Liver (tissue), 10 donors: ENCODE measurements at places on chromosomes 3 and 15.

GRCh38 chr15:68528626-68529290 is 50.0 kb upstream of the CORO2B start:
- DNase-seq, result no peak

DNA sequence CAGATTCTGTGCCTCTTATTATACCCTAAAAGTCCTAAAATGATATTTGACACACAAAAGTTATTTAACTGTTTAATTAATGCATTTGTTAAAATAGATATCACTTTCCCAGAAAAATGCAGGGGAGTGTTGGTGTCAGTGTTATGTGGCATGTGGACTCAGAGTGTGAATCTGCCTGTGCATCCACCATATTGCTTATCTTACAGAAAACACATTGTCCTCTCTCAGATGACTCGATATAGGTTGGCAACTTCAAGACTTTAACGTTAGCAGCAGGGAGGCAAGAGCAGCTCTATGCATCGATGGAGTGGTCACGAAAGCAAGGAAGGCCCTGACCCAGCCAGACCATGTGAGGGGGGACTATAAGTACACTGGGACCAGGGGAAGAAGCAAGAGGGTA is 165.4 kb upstream of the DCBLD2 start:
- DNase-seq, result no peak

DNA sequence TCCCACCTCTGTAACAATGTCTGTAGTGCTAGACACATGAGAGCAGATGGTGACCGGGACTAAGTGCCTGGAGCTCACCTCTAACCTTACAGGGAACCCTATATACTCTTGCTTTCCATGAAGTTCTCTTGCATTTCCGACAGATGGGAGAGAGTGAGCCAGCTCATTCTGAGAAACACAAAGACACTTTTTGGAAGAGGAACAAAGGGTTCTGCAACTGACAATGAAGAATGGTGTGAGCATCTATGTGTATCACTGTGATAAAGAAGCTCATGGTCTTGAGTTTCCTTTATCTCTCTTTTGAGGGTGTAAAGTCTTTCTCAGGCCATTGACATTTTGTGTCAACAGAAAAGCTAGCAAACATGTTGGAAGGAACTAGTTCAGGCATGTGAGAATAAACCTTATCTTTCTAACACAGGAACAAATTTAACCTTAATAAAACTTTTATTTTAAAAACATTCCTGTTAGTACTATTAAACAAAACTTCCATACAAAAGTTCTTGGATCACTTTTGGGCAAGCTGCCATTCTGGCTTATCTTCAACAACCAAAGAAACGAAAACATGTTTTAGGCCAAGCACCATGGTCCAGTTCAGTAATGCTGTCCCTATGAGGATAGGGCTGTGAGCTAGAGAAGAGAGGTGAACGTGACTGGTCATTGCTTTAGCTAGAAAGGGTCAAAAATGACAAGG is 142.7 kb downstream of the THRB start:
- DNase-seq, result no peak

- no peak for DNase-seq
Measured at GRCh38 chr3:109385442-109386318, 48.3 kb upstream of the DPPA4 start.

GRCh38 chr3:114213627-114214541 is 23.5 kb downstream of the ZNF80 start:
- DNase-seq, result no peak

DNA sequence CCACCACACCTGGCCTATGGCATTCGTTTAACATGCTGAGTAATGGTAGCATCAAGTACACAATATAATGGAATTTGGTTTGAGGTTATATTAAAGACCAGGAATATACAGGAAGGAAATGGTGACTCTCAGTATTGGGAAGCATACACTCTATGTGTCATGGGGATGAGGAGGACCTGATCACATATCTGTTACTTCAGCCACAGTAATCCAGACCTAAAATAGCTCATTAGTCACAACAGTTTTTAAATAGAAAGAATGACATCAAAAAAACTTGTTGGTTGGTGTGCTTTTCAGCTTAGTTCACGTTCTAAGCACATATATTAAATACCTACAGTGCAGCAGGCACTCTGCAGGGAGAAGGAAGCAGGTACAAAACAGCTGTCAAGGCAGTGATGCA is 52.5 kb upstream of the ATP2C1 start:
- DNase-seq, result no peak

GRCh38 chr3:184864000-184864399 is 52.0 kb downstream of the VPS8 start:
- no peak for DNase-seq

- DNase-seq, result no peak
Measured at GRCh38 chr3:128400671-128401070, 66.0 kb downstream of the DNAJB8 start.

DNA sequence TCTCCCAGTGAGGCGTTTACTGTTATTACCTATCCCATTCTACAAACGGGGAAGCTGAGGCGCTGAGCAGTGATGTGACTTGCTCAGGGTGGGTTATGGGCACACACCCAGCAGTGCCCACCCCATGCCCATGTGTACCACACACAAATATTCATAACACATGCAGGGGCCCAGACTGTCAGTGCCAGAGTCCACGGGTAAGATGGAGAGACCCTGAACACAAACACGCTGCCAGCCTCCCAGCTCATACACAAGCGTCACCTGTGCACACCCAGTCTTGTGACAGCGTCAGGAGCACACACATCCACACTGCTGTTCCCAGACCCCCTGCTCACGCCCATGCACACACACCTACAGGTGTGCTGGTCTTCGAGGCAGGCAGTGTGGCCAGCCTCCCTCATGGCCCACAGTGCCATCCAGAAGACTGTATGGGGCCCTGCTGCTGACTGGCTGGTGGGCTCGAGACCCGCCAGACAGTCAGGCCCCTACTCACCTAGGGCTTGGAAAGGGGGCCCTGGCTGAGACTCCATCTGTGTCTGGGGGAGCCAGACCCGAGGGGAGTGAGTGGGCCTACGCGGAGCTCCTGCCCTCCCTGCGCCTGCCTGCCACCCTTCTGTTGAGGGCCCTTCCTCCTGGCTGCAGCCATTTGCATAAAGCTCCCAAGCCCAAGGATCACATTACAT is 39.4 kb downstream of the DNAJB8 start:
- no peak for DNase-seq

- DNase-seq, result no peak
Measured at GRCh38 chr3:18751514-18751913, 326.4 kb upstream of the SATB1 start.

- peak; percentile 31 for DNase-seq
Measured at GRCh38 chr3:52782412-52783210, 5.2 kb downstream of the ITIH1 start.

DNA sequence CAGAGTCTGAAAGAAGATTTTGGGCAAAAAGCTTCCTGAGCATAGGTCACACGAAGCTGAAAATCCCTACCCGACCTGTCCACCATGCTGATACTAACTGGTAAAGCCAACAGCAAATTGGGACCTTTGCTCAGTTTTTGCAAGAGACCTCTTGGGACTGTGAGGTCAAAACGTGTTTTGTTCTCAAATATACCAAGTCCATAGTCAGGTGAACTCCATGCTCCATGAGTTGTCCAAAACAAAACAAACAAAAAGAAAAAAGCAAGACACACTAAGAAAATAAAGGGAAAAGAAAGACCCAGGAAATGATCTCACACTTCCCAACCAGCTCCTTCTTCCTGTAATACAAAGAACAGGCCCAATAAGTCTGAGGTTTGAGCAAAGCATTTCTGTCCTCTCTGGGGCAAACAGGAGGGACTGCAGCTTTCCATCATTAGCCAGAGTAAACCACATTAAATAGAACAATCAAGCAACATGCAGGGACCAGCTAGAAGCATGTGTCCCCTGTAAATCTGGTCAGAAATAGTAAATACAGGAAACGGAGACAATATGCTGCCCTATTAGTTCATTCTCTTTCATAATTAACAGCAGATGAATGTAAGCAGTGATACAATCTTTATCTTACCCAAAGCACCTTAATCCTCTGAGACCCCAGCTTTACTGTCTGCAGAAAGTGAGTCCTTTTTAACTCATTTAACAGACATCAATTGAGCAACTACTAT is 125.0 kb upstream of the LIPC start:
- DNase-seq, result no peak

- DNase-seq, result no peak
Measured at GRCh38 chr15:80265021-80265420, 13.0 kb upstream of the CTXND1 start.

GRCh38 chr15:67521783-67522568 is 1.0 kb downstream of the C15orf61 start:
- DNase-seq, result no peak

GRCh38 chr3:121914081-121914998 is 20.1 kb downstream of the SLC15A2 start:
- no peak for DNase-seq

- DNase-seq, result no peak
Measured at GRCh38 chr15:50065279-50065678, 53.8 kb downstream of the ATP8B4 start.

DNA sequence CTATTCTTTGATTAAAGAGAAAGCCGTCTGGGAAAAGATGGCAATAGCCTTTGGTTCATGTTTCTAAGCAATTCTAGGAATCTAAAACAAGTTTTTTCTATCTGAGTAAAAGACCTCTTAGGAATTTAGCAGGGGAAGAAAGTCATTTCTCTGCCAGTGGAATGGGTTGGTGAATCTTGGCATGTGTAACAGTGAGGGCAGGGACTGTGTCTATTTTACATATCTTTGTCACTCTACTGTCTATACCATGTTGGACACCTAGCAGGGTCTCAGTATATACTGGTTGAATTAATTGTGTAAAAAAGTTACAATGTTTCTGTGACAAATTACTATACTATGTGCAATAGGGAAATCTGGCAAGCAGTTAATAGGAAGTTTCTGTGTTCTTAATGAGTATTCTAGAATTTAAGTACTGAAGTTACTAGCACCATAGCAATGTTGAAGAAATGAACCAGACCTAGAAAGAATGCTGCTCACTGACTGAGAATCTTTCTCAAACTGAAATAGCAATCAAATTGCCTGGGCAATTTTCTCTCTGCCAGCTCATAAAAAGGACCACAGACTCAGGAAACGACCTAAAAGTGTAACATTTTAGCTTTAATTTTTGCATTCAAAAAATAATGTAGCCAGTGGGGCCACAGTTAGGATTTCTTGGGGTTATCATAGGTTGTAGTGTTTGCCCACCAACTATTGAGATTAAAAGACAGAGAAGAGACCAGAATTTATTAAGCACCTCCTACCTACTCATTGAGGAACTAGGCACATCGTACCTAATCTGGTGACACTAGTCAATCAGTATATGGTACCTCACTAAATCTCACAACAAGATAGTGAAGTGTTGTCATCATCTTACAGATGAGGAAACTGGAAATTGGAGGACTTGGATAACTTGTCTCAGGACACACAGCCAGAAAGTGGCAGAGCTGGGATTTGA is 56.2 kb upstream of the LEKR1 start:
- DNase-seq, result no peak

DNA sequence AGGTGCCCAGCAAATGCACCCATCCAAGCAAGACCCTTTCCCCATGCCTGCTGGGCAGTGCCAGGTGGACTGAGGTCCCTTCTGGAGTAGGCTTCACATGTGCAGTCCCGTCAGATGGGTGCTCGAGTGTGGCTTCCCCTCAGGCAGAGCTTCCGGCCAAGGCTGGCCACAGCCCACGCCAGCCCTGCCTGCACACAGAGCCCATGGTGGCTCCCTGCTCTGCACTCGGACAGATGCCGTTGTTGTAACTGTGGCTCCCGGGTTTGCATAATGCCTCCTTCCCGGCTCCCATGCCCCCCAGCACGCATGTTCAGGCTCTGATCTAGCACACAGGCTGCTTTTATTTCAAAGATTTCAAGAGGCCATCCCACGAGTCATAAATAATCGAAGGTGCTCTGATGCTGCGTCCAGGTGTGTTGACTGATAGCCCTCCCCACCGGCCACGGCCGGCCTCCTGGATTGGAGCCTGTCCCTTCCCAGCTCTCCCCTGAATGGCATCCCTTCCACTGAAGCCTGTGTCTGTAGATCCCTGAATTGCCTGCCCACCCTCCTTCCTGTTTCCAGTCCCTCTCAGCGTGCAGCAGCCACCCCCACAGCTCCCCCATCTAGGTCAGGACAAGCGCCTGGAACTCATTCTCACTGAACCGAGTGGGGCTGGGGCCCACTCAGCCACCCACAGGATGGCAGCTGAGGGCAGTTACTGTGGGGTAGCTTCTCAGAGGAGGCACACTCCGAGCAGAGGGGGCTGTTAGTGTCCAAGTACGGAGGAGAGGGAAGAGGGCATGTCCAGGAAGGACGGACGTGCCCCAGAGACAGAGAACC is 100.0 kb upstream of the LINGO1 start:
- no peak for DNase-seq

GRCh38 chr3:102161384-102162006 is 273.3 kb upstream of the ZPLD1 start:
- no peak for DNase-seq

GRCh38 chr15:63411866-63412265 is 30.2 kb upstream of the CA12 start:
- no peak for DNase-seq

- no peak for DNase-seq
Measured at GRCh38 chr15:29924750-29925149, 102.5 kb upstream of the TJP1 start.

DNA sequence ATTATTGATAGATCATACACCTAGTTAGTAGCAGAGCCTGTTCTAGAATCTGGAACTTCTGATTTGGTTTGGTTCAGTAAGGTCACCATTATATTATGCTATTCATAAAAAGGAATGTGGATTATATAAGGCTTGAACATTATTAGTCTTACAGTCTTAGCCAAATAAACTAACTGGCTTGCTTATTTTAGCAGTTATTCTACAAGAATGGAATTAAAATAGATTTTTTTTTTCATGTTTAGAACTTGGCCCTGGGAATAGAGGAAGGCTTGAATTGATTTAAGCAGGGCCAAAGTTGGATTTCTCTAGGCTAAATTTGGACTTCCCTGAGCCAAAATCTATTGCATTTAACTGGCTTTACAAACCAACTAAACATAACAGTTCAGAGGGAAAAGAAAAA is 24.4 kb downstream of the DTWD1 start:
- no peak for DNase-seq

DNA sequence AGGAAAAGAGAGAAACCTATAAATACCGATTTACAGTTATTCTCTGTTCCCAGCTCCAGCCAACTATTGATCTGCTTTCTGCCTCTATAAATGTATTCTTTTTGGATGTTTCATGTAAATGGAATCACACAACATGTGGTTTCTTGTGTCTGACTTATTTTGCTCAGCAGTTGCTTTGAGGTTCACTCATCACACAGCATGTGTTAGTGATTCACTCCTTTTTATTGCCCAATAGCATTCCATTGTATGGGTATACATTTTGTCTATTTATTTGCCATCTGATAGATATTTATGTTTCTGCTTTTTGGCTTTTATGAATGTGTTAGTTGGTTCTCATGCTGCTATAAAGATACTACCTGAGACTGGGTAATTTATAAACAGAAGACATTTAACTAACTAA is 23.6 kb downstream of the CCR1 start:
- DNase-seq, result no peak

DNA sequence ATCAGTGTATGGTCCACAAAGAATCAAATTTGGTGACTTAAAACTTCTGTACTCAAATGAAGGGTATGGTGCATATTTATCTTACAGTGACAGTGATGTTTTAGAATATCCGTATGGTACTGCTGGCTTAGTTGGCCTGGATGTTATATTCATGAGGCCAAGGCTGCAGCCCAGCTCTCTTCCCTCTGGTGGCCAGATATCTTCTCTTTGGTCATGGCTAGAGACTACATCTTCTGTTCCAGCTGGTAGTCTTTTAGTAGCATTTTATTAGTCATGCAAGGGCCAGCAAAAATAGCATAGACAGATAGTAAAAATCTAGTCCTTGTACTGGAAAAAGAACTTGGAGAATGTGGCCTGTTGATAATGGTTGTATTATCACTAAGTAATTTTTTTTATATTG is 124.0 kb upstream of the ROPN1 start:
- DNase-seq, result no peak

- no peak for DNase-seq
Measured at GRCh38 chr3:94420931-94421330, 358.1 kb downstream of the NSUN3 start.
